ENCODE measurements at places on chromosomes 11 and 22.

- DNase-seq: peak; percentile 0
Measured at GRCh38 chr11:91513734-91514133, 710.9 kb upstream of the FAT3 start.

- peak; percentile 21 for DNase-seq
Measured at GRCh38 chr11:80970037-80970436, 1529.2 kb upstream of the TENM4 start.

DNA sequence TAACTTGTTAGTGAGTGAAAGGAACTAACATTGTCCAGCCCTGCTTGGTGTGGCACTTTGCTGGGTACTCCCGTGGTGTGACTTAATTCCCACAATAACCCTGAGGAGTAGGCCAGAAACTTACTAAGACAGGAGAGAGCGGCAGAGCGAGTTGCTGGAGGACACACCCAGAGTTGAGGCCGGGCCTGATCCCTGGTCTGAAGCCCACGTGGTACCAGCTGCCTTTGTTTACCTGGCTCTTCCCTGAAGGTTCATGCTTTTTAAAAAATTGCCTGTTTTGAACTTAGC, 594 bp downstream of the MPST start:
- peak; percentile 26 for DNase-seq

- peak; percentile 75 for DNase-seq
Measured at GRCh38 chr11:10908215-10908951, 50.5 kb upstream of the ZBED5 start.

- no peak for DNase-seq
Measured at GRCh38 chr11:32428665-32429303, 6.6 kb downstream of the WT1 start.

GRCh38 chr11:8720868-8721608, 38.4 kb downstream of the RPL27A start:
- no peak for DNase-seq

DNA sequence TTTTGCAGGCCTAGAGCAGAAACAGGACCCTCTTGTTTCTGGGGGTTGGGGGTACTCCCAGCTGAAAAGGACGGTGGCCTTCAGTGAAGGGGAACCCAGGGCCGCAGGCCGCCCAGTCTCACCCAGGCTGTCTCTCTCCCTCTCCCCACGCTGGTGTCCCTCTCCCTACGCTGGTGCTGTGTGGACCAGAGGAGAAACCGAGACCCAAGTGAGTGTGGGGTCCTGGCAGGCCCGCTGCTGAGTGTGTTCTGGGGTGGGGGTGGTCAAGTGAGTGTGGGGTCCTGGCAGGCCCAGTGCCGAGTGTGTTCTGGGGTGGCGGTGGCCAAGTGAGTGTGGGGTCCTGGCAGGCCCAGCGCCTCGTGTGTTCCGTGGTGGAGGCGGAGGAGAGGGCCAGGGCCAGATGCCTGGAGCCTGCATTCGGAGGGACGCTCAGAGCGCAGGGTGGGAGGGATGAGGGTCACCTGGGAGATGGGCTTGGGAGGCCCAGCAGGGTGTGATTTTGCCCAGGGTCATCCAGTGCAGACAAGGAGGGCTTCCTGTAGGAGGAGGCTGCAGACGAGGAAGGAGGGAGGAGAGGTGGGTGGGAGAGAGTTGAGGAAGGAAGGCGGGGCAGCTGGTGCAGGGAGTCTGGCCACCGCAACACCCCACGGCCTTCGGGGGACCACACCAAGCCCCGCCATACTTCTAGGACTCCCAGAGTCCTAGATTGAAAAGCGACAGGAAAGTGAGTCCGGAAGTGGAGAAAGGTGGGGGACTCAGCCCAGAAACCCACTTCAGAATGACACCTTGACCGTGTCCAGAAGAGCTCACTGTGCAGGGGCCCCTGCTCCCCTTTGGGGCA, 10.3 kb downstream of the TNNT3 start:
- no peak for DNase-seq

DNA sequence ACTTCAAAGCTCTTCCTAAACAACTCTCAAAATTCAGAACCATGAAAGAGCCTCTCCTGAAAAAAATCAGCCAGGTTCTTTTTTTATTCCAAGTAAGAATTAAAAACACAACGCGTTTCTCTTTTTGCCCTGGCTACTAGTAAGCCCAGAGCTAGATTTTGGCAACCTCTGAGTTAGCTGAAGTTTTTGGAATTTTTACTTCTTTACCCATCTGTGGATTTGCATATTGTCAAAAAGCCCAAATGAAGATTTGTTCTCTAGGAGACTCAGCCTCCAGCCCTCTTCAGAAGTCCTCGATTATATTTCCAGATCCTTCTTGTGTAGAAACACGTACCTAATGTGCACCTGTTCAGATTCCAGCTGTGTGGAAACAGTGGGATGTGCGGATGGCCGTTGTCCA, 517.9 kb downstream of the TBC1D22A start:
- DNase-seq: no peak

- DNase-seq: no peak
Measured at GRCh38 chr11:126426820-126427749, 71.6 kb downstream of the ST3GAL4 start.

- DNase-seq: no peak
Measured at GRCh38 chr11:46918788-46919513, 601 bp upstream of the LRP4 start.

DNA sequence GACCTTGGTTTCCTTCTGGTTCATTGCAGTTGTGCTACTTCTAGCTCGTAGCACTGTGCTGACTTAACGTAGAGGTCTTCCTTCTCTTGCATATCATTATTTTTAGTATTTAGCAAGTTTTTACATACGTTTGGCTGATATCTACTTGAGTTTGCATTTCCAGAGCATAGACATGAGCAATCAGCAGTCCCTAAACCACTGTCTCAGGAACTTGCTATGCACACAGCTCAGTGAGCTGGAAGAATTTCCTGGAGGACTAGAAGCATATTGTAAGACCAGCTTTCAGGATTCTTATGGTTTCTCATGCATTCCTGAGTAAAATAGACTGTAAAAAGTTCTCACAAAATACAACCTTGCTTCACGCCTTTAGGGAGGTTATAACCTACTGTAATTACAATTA, 226.7 kb upstream of the PDGFD start:
- no peak for DNase-seq

DNA sequence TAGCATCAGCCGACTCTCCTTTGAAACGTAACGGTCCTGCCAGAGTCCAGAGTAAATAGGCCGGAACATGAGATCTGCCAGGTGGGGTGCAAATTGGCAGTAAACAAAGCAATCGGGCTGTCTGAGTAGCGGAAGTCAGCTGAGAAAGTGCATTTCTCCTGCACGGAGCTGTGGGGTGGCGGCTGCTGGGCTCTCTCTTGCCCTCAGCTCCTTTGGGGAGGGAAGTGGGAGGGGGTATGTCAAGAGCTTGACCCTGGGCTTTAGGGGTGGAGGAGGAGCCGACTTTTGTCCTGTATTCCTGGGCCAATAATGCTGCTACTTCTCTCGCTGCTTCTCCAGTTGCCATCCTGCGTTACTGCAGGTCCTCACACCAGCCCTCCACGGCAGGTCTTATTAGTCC, 11.6 kb downstream of the GRIK4 start:
- DNase-seq: no peak

DNA sequence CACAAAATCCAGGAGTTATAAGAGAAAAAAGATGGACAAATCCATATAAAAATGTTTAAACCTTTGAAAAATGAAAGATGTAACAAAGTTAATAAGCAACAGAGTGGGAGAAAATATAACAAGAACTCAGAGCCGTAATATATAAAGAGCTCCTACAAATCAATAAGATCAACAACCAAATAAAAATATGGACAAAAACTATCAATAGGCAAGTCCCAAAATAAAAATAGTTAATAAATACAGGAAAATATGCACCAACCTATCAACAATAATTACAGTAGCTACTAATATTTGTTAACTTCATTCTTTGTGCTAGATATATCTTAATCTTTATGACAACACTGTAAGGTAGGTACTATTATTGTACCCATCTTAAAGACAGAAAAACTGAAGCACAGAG, 2.8 kb downstream of the CARD10 start:
- no peak for DNase-seq

DNA sequence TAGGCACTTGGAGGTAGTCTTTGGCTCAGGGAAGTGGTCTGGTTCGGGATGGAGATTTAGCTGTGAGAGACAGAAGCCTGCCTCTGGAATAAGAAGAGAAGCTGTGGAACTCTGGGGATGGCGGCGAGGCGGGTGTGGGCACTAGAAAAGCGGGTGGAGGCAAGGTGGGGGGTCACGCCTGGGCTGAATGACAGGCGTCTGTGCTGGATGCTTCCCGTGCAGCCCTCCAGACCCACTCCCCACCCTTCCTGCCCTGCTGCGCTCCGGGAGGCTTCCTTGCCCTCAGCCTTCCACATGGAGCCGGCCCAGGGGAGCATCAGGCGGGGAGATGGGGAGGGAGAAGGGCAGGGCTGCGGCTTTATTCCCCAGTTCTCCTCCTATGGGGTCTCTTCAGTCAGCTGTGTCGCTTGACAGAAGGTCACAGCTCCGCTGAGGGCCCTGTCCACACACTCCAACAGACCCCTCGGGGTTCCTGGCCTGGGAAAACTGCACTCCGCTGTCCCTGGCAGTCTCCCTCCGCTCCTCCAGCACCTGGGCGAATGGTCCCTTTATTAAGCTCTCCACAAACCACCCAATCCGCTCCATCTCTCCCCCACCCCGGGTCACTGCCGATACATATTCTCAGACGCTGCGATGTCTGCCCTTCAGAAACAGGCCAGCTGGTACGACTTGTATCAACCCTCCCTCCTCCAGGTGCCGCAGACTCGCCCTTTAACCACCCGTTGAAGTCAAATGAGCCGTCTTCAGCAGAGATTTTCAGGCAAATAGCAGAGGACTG, 6.2 kb downstream of the DNAJB13 start:
- no peak for DNase-seq

GRCh38 chr11:129023968-129024676, 81.5 kb upstream of the TP53AIP1 start:
- no peak for DNase-seq

- no peak for DNase-seq
Measured at GRCh38 chr22:19361501-19362103, 69.9 kb downstream of the HIRA start.

- no peak for DNase-seq
Measured at GRCh38 chr11:16179676-16180075, 176.7 kb downstream of the SOX6 start.

GRCh38 chr11:71286701-71287643, 34.6 kb upstream of the SHANK2 start:
- peak; percentile 87 for DNase-seq

- no peak for DNase-seq
Measured at GRCh38 chr11:86459002-86459385, 84.3 kb downstream of the CCDC81 start.

GRCh38 chr11:46127150-46127638, 5.9 kb upstream of the PHF21A start:
- DNase-seq: no peak

GRCh38 chr22:16953206-16954059, 54.6 kb downstream of the GAB4 start:
- no peak for DNase-seq

GRCh38 chr11:4063348-4063747, 31.3 kb upstream of the RRM1 start:
- DNase-seq: no peak

- DNase-seq: no peak
Measured at GRCh38 chr22:29016067-29016938, 45.3 kb downstream of the C22orf31 start.

DNA sequence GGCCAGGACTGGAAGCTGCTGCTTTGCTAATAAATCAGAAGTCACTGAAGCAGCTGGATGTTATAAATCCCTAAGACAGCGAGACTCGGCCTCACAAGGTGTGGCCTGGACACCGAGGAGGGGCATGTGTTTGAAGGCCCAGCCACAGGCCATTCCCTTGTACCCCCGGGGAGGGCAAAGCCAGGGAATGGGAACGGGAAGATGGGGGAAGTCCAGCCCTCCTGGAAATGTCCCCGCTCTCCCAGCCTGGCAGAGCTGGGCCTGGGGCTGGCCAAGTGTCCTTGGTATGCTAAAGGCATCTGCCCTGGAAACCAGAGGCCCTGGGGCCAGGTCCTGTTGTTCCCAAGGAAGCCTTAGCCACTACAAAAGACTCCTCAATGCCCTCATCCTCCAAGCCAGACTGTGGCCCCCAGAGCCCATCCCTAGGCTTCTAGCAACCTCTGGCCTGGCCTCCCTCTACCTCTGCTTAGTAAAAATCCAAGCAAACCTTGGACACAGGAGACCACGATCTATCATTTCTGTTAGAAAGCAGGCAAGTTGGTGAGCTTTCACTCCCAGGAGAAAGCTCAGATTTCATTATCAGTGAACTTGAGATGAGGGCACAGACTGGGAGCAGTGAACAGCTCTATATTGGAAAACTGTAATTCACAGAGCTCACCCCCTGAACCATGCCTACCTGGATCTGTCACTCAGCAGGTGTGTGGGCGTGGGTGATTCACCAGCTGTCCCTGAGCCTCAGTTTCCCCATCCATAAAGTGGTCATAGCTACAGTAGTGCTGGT, 11.0 kb downstream of the CHST1 start:
- no peak for DNase-seq

DNA sequence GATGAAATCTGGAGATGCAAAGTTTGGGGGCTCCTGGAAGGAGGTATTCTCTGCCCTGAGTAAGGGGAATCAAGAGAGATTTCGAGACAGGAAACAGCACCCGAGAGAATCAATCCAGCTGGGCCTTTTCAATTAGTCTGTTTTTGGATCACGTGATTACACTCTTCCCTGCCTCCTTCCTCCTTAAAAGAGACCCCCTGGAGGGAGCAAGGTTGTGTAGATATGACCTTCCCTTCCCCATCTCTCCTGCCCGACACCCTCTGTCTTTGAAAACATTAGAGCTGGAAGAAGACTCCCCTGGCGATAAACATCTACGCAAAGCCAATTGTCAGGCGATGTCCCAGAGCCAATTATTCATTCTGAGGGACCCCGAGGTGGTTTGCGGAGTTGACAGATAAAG, 407.9 kb downstream of the MIAT start:
- no peak for DNase-seq

DNA sequence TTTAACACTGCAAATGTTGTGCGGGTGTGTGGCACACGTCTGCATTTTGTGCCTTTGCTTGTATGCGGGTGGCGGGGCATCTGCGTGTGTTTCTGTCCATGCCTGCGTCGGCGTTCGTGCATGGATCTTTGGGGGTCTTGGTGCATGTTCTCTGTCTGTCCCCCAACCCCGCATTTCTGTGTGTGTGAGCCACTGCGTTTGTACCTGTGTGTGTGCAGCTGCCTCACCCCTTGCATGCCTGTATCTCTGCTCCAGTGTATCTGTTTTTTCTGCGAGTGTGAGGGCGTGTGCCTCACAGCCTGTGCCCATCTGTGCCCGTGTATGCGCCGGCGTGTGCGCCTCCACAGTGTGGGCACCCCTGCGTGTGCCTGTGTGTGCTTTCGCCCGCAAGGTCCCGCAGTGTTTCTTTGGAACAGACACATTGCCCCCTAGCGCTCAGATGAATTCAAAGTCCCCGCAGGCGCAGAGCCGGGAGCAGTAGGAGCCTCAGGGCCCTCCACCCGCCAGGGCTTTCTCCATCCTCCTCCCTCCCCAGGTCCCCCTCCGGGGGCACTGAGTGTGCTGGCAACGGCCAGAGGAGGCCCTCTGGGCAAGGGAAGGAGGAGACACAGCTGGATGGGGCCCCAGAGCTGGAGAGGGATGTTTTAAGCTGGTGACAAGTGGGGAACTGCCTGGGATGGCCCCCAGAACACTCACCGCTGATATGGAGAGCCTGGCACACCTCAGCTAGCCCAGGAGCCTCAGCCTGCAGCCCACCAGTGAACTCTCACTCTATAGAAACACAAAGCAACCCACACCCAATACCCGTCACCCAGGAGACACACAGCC, 3.1 kb upstream of the MN1 start:
- DNase-seq: peak; percentile 40

- DNase-seq: no peak
Measured at GRCh38 chr11:60498853-60499252, 6.3 kb downstream of the MS4A12 start.
